NCI-H446 (cell line): ENCODE measurements at places on chromosomes 6 and 20.

DNA sequence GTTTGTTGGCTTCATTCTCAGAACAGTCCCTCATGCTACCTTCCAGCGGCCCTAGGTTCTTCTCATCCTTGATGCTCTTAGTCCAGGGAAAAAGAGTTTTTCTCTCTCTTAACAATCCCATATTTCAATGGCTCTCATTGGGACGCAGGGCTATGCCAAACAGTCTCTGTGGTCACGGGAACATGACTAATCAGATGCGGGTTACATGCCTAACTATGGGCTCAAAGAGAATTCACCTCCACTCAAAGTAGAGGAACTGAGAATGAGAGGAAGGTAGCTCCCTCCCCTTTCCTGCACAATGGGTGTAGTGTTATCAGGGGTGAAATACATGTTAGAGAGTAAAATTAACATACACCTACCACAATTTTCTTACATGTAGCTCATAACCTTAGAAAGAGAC, 18.1 kb upstream of the ATRN start:
- no peak for DNase-seq

GRCh38 chr6:158560836-158561320, 987 bp downstream of the TMEM181 start:
- no peak for DNase-seq

DNA sequence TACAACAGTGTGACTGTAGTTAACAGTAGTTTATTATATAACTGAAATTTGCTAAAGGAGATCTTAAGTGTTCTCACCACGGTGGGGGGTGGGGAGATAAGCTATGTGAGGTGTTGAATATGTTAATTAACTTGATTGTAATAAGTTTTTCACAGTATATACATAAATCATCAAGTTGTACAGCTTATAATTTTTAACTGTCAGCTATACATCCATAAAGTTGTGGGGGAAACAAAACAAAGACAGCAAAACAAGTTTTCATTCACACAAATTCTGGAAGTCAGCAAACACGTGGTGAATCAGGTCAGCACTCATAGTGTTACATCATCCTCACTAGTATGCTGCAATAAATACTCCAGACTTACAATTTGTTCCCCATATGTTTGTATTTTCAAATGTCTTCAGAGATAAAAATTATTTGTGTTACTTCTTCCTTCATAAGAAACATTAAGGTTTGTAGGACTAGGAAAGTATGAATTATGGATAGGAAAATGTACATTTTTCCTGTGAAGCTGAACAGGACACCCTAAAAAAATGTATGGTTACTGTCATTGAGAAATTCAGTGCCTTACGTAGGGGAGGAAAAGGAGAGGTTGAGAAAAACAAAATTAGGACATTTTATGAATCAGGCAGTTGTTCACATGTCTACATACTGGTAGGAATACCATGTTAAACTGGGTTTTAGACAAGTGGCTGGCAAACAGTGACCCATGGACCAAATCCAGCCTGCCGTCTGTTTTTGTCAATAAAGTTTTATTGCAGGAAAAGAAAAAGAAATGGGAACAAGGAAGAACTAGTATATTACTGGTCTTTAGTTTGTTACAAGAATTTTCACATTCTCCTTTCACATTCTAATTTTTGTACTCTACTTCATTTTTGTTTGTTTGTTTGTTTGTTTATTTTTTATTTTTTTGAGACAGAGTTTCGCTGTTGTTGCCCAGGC, 6.0 kb downstream of the SUMO4 start:
- DNase-seq: no peak

DNA sequence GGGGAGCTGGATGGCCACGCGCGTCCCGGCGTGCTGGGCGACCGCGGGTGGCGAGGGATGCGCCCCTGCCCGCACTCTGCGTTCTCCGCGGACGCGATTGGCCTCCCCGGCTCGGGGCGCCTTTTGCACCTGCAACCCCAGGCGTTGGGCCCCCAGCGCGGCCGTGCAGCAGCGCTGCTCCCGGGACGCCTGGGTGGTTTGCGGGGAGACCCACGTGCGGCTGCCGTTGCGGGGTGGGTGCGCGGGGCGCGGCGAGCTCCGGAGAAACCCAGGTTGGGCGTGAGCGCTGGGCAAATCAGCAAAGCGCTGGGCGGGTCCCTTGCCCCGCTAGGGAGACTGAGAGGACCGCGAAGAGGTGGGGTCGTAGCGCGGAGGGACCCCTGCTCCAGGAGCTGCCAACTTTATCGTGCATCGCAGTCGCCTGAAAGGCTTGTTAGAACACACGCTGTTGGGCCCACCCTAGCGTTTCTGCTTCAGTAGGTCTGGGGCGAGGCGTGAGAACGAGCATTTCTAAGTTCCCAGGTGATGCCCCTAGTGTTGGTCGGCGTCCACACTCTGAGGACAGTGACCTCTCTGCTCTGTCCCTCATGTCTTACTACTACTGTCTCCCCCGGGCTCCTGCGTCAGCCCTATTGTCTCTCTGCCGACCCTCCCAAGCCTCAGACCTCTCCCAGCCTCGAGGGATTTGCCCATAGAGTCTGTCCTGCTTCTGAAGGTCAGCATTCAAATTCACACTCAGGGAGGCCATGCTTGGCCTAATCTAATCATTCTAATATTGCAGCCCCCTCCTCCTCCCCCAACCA, 538 bp upstream of the ZFP64 start:
- DNase-seq: peak; percentile 43

GRCh38 chr20:54716174-54716747, 240.9 kb downstream of the DOK5 start:
- peak; percentile 33 for DNase-seq

- no peak for DNase-seq
Observed at GRCh38 chr20:24960861-24961260, 11.8 kb downstream of the CST7 start.

DNA sequence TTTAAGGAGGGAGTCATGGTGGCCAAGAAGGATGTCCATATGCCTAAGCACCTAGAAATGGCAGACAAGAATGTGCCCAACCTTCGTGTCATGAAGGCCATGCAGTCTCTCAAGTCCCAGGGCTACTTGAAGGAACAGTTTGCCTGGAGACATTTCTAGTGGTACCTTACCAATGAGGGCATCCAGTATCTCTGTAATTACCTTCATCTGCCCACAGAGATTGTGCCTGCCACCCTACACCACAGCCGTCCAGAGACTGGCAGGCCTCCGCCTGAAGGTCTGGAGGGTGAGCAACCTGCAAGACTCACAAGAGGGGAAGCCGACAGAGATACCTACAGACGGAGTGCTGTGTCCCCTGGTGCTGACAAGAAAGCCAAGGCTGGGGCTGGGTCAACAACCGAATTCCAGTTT, 115.0 kb downstream of the HFE start:
- DNase-seq: no peak

DNA sequence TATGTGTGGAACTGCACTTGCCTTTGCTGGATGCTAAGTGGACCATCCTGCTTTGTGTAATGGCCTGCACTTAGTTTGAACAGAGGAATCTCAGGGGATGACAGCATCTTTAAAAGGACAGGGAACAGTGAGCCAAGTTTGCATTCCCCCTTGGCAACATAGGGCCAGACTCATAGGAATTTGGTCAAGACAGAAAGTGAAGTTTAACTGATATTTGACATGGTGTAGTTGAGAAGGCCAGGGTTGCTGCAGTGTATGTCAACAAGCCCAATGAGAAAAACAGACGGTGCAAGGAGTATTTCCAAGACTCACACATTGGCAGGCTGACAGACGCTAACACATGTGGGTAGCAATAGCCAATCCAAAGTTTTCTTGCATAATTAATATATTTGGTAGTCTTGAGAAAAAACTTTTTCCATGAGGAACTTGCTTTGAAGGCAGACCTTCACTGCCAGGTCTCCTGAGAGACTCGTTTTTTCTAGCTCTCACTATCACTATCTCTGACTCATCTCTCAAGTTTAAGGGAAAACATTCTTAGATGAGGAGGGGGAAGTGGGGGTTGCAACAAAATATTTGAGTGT, 213.8 kb downstream of the IBTK start:
- DNase-seq: no peak

GRCh38 chr6:106287215-106287614, 38.3 kb downstream of the ATG5 start:
- no peak for DNase-seq

DNA sequence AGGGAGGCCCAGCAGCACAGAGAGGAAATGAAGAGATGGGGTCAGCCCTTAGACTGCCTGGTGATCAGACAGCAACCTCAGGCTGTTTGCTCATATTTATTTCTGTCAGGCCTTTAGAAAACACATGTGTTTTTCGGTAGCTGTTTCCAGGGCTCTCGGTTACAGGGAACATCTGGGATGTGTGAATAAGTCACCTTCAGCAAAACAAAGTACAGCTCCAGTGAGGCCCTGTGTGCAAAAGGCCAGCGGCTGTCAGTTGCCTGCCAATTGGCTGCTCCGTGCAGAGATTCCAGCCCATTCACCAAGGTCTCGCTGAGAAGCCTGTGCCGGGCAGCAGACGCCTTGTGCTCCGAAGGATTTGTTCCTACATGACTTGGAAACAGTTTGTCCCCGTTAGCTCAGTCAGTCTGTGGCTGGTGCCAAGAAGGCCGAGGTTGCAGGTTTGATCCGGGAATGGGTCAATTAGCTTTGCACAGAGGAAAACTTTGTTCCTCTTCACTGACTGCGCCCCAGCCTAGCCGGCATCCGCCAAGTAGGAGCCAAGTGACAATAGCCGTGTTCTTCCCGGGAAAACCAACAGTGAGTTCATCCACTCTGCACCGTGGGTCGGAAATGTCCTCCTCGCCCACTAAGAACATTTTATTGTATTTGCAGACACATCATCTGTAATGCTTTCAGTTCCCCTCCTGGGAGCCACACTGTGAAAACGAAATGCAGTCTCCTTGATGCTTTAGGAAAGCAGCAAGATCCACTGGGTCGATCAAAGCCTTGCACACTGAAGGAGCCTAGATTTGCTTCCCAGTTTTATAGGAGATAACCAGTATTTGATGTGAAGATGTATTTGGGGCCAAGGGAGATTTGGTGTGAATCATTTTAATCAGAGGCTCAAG, 315.4 kb upstream of the CDYL start:
- no peak for DNase-seq

- DNase-seq: no peak
Observed at GRCh38 chr6:127120023-127120786, 1.7 kb downstream of the RSPO3 start.

DNA sequence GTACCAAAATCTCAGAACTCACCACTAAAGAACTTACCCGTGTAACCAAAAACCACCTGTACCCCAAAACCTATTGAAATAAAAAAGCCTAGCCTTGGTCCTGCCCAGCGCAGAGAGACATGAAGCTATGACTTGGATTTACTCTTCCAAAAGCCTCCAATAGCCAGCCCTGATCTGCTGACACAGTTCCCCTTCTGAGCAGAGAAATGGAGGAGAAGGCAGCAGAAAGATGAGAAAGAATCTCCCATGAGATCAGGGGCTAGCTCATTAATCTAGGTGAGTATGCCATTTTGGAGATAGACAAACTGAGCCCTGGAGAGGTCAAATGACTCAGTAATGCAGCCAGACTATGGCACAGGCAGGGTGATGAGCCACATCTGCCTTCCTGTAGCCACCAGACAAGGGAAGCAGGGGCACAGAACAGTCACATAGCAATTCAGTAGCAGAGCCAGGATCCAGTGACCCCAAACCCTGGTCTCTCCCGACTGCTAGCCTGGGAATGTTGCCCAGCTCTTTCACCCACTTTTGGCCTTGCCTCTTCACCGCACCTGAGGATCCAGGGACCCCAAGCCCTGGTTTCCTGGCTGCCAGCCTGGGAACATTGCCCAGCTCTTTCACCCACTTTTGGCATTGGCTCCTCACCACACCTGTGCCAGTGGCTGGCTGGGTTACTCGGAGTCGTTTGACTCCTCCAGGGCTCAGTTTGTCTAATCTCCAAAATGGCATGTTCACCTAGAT, 7.2 kb upstream of the SDCBP2 start:
- no peak for DNase-seq

- DNase-seq: no peak
Observed at GRCh38 chr6:35093118-35093445, 48.1 kb downstream of the TCP11 start.

DNA sequence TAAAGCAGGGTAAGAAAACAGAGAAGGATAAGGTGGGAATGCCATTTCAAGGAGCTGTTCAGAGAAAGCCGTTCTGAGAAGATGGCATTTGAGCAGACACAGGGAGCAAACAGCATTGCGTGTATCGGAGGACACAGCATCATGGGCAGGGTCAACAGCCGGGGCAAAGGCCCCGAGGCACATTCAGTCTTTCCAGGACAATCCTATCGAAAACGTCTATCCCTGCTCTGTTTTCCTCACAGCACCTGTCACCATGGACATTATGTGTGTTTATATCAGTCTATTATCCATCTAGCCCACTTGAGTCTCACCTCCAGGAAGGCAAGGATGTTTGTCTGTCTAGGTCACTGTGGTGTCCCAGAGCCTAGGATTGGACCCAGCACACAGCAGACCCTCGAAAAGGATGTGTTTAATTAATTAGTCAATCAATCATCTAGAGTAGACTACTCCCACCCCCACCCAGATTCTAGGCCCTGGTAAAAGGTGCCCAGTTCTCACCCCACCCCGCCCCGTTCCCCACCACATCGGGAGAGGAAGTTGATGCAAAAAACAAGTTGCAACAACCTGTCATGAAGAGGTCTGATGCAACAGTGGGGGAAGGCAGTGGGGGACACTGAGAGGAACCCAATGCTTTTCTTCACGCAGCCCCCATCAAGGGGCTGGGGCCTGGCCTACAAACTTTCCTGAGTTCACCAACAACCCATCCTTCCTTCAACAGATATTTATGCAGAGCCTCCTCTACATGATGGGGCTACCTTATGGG, 66.6 kb downstream of the PREX1 start:
- DNase-seq: no peak

GRCh38 chr20:18743665-18744440, 69.7 kb upstream of the SCP2D1 start:
- DNase-seq: no peak

GRCh38 chr20:2659547-2659946, 4.5 kb downstream of the IDH3B start:
- no peak for DNase-seq

GRCh38 chr6:583116-583515, 73.8 kb downstream of the HUS1B start:
- no peak for DNase-seq

- DNase-seq: peak; percentile 70
Observed at GRCh38 chr6:27145731-27146455, 101.6 kb upstream of the PRSS16 start.

DNA sequence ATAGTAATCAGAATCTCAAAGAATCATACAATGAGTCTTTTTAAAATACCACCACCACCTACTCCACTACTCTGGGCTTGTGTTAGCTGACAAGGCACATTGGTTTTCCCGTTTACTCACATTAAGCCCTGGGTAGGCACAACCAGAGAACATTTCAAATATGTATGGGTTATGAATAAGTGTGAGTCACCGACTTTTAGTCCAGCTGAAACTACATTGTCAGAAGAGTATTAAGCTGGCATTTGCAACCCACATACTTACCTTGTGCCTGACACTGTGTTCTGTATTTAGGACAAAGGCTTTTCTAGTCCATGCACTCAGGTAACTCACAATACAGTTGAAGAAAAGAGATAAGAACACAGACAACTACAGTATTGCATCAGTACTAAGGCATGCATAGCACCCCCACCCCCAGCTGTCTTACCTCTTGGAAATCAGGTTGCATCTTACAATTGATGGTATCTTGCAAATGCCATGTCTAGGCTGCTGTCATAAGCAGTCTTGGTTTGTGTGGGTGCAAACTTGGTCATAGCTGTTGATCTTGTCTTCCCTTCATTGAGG, 40.3 kb upstream of the AHI1 start:
- DNase-seq: no peak
